ENCODE measurements at places on chromosomes 12 and 14. TPM values are rescaled to one million over a fixed set of nuclear protein-coding genes. Genes with fewer than 3 reads are reported as not detected.
A peak's percentile ranks its signal among the peaks of the same experiment; 100 is the strongest.

DNA sequence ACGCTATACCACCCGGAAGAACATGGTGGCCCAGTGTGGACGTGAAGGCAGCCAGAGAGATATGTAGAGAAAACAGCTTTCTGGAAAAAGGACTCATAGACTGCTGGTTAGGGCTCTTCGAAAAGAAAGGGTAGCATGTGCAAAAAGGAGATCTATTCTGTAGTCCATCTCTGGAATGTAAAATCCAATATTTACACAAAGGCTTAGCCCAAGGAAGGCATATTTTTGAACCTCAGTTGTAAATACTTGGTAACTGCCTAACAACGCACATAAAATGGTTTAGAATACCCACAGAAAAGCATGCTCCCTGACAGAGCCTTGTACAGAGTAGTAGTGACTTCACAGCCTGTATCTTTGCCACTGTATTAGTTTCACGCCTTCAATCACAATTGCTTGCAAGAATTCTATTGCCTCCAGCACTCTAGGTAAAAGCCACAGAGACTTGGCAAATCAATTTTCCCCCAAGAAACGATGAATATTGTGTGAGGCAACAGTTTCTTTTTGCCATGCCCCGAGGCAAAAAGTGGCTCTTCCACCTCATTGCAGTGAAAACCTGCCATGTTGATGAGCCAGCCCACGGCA lies 59.2 kb downstream of the TRIM9 start:
- no peak overlapping the region for H3K4me3 ChIP-seq
- DNase-seq, result no peak
- H3K27me3 ChIP-seq, result no peaks in the 10 kb centered on the region
- H3K27ac ChIP-seq, result no peak overlapping the region
- no peaks in the 10 kb centered on the region for H3K4me1 ChIP-seq
- H3K36me3 ChIP-seq, result no peaks in the 10 kb centered on the region

APOF gene
- total RNA-seq, result 109 TPM

GRCh38 chr14:61188978-61189808 lies 91.9 kb downstream of the TMEM30B start:
- H3K4me3 ChIP-seq, result peak overlapping the region; percentile 64
- H3K27me3 ChIP-seq, result no peaks in the 10 kb centered on the region
- peak; percentile 68 for DNase-seq
- H3K36me3 ChIP-seq, result no peaks in the 10 kb centered on the region
- H3K4me1 ChIP-seq, result peaks cover 4% of the 10 kb centered on the region
- H3K27ac ChIP-seq, result no peak overlapping the region

DNA sequence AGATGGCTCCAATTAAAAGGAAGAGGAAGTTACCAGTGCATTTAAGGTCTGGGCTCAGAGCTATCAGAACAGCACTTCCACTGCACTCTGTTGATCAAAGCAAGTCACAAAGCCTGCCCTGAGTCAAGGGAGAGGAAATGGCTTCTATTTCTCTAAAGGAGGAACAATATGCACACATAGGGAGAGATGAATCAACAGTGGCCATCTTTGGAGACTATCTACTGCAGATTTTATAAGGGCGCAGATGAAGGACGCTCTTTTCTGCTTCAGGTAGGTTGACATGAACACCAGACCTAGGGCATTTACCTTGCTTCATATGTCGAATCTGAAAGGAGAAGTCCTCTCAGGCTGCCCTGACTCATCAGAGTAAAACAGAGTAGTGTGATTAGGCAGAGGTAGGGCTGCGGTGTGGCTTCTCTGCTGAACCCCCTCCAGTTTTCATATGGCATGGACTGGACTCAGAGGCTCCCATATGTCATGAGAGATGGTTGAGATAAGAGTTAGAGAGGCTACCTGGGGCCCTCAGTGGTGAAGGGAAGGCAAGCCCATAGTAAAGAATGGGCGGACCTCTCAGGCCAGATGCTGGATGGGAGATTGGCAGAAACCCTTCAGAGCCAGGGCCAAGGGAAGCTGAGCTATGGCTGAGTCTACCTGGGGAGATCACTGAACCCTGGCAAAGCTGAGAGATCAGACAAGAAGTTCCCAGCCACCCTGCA lies 84.4 kb downstream of the ARF6 start:
- no peak overlapping the region for H3K4me3 ChIP-seq
- H3K27ac ChIP-seq, result no peak overlapping the region
- H3K27me3 ChIP-seq, result no peaks in the 10 kb centered on the region
- DNase-seq, result no peak
- no peaks in the 10 kb centered on the region for H3K36me3 ChIP-seq

LBHD2 gene
- not detected for total RNA-seq

DNA sequence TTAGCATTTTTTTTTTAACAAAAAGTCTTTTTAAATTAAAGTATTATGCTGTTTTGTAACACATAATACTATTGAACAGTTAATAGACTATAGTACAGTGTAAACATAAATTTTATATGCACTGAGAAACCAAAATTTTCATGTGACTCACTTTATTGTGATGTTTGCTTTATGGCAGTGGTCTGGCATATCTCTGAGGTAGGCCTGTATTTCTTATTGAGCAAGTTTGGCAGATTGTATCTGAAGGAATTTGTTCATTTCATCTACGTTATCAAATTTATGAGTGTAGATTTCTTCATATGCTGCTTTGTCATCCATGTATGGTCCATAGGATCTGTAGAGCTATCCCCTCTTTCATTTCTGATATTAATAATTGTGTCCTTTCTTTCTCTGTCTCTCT lies 78.8 kb upstream of the PDE3A start:
- H3K36me3 ChIP-seq, result no peaks in the 10 kb centered on the region
- no peaks in the 10 kb centered on the region for H3K4me1 ChIP-seq
- DNase-seq, result no peak

CCDC177 gene
- not detected for total RNA-seq

DNA sequence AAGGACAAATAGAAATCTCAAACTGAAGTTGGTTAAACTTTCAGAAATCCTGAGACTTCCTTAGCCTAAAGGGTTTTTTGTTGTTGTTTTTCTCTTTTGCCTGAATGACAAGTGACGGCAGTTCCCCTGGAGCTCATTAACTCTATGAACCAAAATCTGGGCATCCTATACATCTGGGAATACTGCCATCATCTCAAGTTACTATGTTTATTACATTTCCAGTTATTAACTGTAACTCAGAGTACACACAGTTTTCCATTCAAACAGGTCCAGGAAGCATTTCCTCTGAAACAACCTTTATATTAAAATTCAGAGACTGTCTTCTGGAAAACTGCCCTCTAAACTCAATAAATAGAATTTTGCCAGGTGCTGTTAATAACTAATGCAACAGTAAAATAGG lies 55.6 kb upstream of the CDKL1 start:
- H3K4me3 ChIP-seq, result no peak overlapping the region
- peaks cover 22% of the 10 kb centered on the region for H3K36me3 ChIP-seq
- no peaks in the 10 kb centered on the region for H3K4me1 ChIP-seq
- H3K27ac ChIP-seq, result no peak overlapping the region
- no peak for DNase-seq

DNA sequence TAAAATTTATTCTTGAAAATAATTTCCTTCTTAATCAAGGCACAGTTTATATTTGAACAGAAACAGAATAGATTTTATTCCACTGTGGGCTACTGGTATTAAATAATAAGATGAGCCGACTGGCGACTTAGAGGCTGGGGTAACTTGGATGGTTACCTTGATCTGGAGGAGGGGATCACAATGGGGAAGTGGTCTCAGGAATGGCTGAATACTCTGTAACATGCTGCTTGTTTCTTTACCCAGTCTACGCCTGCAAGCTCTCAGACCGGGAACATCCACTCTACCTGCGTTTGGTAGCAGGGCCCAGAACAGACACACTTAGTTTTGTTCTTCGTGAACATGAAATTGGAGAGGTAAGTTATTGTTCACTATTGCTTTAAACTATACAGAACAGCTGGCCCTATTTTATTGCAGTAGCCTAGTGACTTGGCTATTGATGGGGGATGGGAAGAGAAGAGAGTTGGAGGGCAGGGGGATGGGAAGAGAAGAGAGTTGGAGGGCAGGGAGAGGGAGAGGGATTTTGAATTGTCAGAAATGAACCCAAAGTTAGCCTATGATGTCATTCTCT lies 67.9 kb downstream of the GNS start:
- no peak overlapping the region for H3K27ac ChIP-seq
- DNase-seq, result no peak
- no peak overlapping the region for H3K4me3 ChIP-seq
- peaks cover 4% of the 10 kb centered on the region for H3K36me3 ChIP-seq

DNA sequence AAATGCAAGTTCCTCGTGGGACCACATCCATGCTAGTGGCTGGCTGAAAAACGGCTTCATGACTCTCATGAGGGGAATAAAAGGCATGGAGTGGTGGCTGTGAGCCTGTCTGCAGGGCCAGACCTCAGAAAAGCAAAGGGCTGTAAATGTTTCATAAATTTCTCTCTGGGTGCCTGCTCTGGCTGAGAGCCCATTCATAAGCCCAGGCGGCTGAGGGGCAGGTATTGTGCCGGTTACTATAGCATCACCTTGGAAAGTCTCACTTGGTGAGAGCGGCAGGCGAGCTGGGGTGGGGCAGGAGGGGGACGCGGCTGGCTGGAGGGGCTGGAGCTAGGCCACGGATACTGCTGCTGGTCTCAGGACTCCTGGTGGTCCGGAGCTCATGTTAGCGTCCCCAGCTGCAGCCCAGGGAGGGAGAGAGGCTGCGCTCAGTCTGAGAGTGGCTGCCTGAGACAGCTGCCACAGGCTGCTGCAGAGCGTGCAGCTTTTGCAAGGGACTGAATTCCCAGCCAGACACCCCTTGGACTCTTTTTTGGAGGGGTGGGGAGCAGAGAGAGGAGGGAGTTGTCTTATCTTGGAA lies at the start of gene SLC17A8:
Gene SLC17A8 (plus strand): TSS at position 431 of the 580 bp plus-strand sequence. CDS start 318 bp downstream, outside the sequence.
- H3K27me3 ChIP-seq, result peaks cover 4% of the 10 kb centered on the region
- H3K36me3 ChIP-seq, result no peaks in the 10 kb centered on the region
- H3K4me1 ChIP-seq, result peaks cover 5% of the 10 kb centered on the region
- H3K27ac ChIP-seq, result no peak within 1 kb of the TSS
- DNase-seq, result no peak

- peak overlapping the region; percentile 92 for H3K27ac ChIP-seq
- no peaks in the 10 kb centered on the region for H3K27me3 ChIP-seq
- peaks cover 12% of the 10 kb centered on the region for H3K4me1 ChIP-seq
- no peak for DNase-seq
Measured at GRCh38 chr12:48717252-48717695, 767 bp upstream of the CCNT1 start.

GRCh38 chr12:71578694-71579258 lies 84.9 kb downstream of the ZFC3H1 start:
- no peaks in the 10 kb centered on the region for H3K27me3 ChIP-seq
- H3K27ac ChIP-seq, result no peak overlapping the region
- no peak overlapping the region for H3K4me3 ChIP-seq
- DNase-seq, result no peak

DNA sequence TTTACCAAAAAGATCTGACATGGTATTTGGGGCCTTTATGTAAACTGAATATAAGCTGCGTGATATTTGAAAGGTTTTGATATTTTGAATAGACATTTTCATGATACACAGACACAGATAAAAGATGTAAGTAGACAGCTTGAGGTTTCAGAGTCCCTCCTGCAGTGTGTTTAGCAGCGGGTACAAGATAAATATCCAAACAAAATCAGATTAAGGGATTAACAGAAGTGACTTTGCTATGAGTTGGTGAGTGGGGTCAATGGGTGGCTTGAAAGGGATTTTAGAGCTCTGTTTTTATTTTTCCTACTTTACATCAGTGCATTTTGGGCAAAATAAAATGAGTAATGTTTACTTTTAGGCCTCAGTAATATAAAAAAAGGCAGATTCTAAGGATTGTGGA lies 84.1 kb downstream of the IGF1 start:
- H3K4me3 ChIP-seq, result no peak overlapping the region
- no peak overlapping the region for H3K27ac ChIP-seq
- DNase-seq, result no peak
- no peaks in the 10 kb centered on the region for H3K36me3 ChIP-seq

GRCh38 chr12:104586351-104586919 lies 129.7 kb downstream of the CHST11 start:
- no peaks in the 10 kb centered on the region for H3K4me1 ChIP-seq
- DNase-seq, result no peak
- H3K27me3 ChIP-seq, result no peaks in the 10 kb centered on the region
- H3K36me3 ChIP-seq, result no peaks in the 10 kb centered on the region
- no peak overlapping the region for H3K27ac ChIP-seq
- no peak overlapping the region for H3K4me3 ChIP-seq

- no peak overlapping the region for H3K27ac ChIP-seq
- H3K27me3 ChIP-seq, result peaks cover 3% of the 10 kb centered on the region
- no peak for DNase-seq
- H3K36me3 ChIP-seq, result no peaks in the 10 kb centered on the region
- peaks cover 2% of the 10 kb centered on the region for H3K4me1 ChIP-seq
- no peak overlapping the region for H3K4me3 ChIP-seq
Measured at GRCh38 chr12:454833-455232, 4.9 kb upstream of the B4GALNT3 start.

NPFF gene
- not detected for total RNA-seq

PRPF39 gene
- total RNA-seq, result 15.1 TPM

DNA sequence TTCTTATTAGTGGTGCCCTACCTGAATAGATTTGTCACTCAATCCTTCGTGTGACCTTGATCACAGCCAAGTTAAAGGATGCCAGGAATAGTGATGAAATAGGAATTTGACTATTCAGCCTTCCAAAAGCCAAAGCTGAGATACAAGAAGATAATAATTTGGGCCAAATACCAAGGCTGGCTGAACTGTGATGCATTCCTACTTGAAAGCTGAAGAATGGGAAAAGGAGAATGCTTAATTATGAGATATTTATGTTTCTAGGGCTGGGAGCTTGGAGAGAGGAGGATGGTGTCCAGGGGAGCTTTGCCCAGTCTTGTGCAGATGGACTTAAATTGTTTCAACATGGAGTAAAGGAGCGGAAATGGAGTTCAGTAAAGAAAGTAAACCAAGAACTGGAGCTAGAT lies 5.2 kb downstream of the RNASE7 start:
- H3K4me3 ChIP-seq, result no peak overlapping the region
- no peak for DNase-seq
- H3K4me1 ChIP-seq, result peaks cover 48% of the 10 kb centered on the region
- H3K36me3 ChIP-seq, result no peaks in the 10 kb centered on the region

DNA sequence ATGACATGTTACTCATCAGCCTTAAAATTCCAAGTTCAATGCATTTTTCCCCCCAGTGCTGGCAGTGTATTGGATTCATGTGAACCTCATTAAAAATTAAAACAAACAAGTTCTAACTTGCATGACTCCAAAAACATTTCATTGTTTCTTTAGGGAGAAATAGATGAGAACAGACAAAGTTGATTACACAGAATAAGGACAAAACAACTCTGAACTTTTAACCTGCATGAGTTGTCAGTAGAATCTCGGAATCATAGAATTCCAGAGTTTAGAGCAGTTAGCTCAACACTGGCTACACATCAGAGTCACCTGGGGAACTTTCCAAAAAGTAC lies 127.5 kb downstream of the TMX1 start:
- H3K4me3 ChIP-seq, result no peak overlapping the region
- H3K4me1 ChIP-seq, result no peaks in the 10 kb centered on the region
- no peak for DNase-seq
- no peaks in the 10 kb centered on the region for H3K36me3 ChIP-seq

EFCAB11 gene
- total RNA-seq, result 4.0 TPM

Measured in liver (tissue), 10 donors.